Stimulated activated CD4-positive, alpha-beta T cell treated with anti-CD3 and anti-CD28 coated beads, Interleukin-1b, Interleukin-23, amount 100 ng/mL, for 24 hours (primary cell): ENCODE measurements at places on chromosomes 13 and 19.

GRCh38 chr13:112616586-112617362, 28.8 kb upstream of the TUBGCP3 start:
- no peak for DNase-seq

DNA sequence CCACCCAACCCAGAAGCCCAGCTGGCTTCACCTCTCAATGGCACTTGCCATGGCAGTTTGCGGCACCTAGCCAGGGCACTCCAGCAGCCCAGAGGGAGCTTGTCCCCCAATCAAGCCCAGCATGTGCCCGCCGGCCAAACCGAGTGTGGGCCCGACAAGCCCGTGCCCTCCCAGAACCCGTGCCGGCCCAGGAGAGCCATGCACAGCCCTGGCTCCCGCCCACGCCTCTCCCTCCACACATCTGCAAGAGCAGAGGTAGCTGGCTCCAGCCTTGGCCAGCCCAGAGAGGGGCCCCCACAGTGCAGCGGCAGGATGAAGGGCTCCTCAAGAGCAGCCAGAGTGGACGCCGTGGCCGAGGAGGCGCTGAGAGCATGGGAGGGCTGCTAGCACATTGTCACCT, 2278.0 kb upstream of the PCDH20 start:
- no peak for DNase-seq

DNA sequence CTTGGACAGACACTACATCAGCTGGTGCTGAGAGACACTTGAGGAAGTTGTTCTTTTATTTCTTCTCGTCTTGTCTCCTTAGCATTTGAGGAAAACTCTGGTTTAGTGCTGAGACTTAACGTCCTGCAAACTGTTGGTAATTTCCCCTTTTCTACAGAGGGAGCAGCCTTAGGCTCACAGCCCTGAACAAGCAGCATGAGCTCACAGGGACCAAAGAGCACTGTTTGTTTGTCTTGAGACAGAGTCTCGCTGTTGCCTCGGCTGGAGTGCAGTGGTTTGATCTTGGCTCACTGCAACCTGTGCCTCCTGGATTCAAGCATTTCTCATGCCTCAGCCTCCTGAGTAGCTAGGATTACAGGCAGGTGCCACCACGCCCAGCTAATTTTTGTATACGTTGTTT, 5.5 kb downstream of the ZNF805 start:
- DNase-seq = no peak

DNA sequence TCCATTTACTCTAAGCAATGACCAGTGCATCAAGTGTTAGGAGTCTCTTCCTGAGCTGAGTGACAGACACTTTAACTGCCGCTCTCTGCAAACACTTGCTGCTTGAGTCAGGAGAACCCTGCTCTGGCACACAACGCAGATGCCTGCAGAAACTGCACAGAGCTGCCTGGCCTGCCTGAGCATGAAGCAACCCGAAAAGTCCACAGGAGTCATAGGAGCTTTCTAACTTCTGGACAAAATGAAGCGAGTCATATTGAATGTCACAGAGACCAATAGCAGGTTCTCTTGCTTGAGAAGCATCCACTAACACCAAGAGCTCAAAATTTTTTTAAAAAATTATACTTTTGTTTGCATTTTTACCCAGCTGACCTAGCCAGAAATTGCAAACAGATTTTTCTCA, 232.4 kb downstream of the LHFPL6 start:
- DNase-seq = no peak

DNA sequence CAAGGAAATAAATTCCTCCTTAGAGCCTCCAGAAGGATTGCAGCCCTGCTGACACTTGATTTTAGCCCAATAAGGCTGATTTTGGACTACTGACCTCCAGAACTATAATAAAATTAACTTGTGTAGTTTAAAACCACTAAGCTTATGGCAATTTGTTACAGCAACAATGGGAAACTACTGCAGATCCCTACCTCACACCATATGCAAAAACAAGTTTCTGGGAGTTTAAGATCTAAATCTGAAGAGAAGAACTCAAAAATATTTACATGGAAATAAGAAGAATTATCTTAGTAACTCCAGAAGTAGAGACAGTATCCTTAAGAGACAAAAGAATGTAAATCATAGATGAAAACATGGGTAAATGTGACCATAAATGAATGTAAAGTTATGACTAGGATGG, 5.9 kb downstream of the ZNF575 start:
- DNase-seq = no peak

- DNase-seq = no peak
These were observed 14.2 kb downstream of the PLEKHJ1 start for GRCh38 chr19:2221918-2222317.

- no peak for DNase-seq
These were observed 1004.1 kb upstream of the PCDH9 start for GRCh38 chr13:68234274-68234673.

DNA sequence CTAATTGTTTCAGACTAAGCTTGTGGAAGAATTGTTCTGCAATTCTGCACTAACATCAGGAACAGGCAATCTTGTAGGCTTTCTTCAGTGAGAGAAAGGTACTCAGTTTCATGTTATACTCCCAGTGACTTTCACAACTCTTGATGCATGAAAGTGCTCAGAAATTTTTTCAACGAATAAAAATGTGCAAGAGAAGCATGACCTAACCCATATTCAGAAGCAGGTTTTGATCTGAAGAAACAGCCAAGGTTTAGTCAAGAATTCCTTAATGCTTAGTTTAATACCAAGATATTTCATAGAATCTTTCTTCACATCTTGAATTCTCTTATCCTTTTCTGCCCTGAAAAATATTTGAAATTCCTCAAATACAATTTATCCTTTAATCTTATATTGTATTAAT, 197.2 kb upstream of the CSNK1A1L start:
- DNase-seq = no peak
